ENCODE measurements at places on chromosomes 4 and X. TPM values are rescaled to one million over a fixed set of nuclear protein-coding genes. Genes with fewer than 3 reads are reported as not detected.

FRMPD3 gene
- under 0.01 TPM for total RNA-seq

RHOXF2B gene
- not detected for total RNA-seq

MAGEB10 gene
- not detected for total RNA-seq

COPS4 gene
- total RNA-seq, result 44.4 TPM

PTCHD1 gene
- total RNA-seq, result 0.64 TPM

RAB33A gene
- total RNA-seq, result not detected

RBPJ gene
- 85.5 TPM for total RNA-seq

DNA sequence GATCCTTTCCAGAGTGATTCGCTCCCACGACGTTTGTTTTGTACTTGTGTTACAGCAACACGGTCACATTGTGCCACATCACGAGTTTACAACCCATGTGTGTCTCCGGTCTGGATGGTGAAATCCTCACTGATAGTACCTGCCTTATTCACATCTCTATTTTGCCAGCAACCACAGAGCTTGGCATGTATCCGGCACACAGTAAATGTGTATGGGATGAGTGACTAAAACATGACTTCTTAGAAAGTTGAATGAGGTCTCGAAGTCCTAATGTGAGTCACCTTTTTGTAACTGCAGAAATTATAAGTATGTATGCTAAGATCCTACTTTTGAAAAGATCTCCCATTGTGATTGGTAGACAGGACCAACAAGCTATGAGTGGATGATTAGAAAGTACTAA is 7.5 kb downstream of the STOX2 start:
- H3K4me3 ChIP-seq, result no peak overlapping the region
- no peak for DNase-seq
- no peaks in the 10 kb centered on the region for H3K36me3 ChIP-seq
- no peaks in the 10 kb centered on the region for H3K27me3 ChIP-seq
- H3K27ac ChIP-seq, result no peak overlapping the region

GRCh38 chr4:173367285-173367684 is 3.5 kb upstream of the SAP30 start:
- H3K4me3 ChIP-seq, result no peak overlapping the region
- H3K4me1 ChIP-seq, result peaks cover 16% of the 10 kb centered on the region
- no peaks in the 10 kb centered on the region for H3K27me3 ChIP-seq
- no peaks in the 10 kb centered on the region for H3K36me3 ChIP-seq
- no peak for DNase-seq
- H3K27ac ChIP-seq, result no peak overlapping the region

GRCh38 chr4:139841464-139842195 is 176.0 kb downstream of the MGST2 start:
- H3K36me3 ChIP-seq, result no peaks in the 10 kb centered on the region
- no peak for DNase-seq
- no peak overlapping the region for H3K27ac ChIP-seq
- H3K4me3 ChIP-seq, result no peak overlapping the region
- H3K4me1 ChIP-seq, result peaks cover 17% of the 10 kb centered on the region

DNA sequence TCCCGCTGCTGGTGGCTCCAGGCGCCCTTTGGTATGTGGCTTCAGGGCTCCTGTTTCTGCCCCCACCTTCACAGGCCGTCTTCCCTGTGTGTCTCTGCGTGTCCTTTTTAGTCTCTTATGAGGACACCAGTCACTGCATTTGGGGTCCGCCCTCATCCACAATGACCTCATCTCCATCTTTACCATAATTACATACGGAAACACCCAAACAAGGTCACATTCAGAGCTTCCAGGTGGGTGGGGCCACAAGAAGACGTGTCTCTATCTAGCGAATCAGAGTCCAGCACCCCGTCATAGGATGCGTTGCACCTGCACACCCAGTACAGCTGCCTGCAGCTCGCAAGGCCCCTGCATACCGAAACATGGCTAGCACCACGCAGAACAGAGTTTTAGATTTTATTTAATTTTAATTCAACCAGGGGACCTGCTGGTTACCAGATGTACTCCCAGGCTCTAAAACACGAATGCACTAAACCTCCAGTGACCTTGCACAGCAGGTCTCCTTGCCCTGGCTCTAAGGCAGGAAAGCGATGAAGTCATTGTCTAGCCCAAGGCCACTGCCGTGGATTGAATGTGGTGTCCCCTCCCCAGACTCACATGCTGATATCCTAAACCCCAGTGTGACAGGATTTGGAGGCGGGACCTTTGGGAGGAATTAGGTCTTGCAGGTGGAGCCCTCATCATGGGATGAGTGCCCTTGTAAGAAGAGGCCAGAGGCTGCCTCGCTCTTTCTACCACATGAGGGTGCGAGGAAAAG is 30.3 kb downstream of the ABLIM2 start:
- H3K36me3 ChIP-seq, result no peaks in the 10 kb centered on the region
- H3K4me3 ChIP-seq, result no peak overlapping the region
- no peaks in the 10 kb centered on the region for H3K27me3 ChIP-seq

- no peak for DNase-seq
- H3K4me1 ChIP-seq, result no peaks in the 10 kb centered on the region
- no peak overlapping the region for H3K4me3 ChIP-seq
- no peaks in the 10 kb centered on the region for H3K27me3 ChIP-seq
Measured at GRCh38 chrX:150941580-150941979, 41.6 kb upstream of the HMGB3 start.

- H3K4me1 ChIP-seq, result no peaks in the 10 kb centered on the region
- no peak overlapping the region for H3K27ac ChIP-seq
- DNase-seq, result no peak
- H3K36me3 ChIP-seq, result no peaks in the 10 kb centered on the region
- H3K4me3 ChIP-seq, result no peak overlapping the region
Measured at GRCh38 chr4:110733901-110734300, 111.0 kb upstream of the PITX2 start.

GRCh38 chr4:71406459-71406963 is 67.7 kb downstream of the SLC4A4 start:
- H3K4me3 ChIP-seq, result no peak overlapping the region
- H3K4me1 ChIP-seq, result no peaks in the 10 kb centered on the region
- no peaks in the 10 kb centered on the region for H3K36me3 ChIP-seq
- no peak for DNase-seq
- H3K27me3 ChIP-seq, result no peaks in the 10 kb centered on the region

DNA sequence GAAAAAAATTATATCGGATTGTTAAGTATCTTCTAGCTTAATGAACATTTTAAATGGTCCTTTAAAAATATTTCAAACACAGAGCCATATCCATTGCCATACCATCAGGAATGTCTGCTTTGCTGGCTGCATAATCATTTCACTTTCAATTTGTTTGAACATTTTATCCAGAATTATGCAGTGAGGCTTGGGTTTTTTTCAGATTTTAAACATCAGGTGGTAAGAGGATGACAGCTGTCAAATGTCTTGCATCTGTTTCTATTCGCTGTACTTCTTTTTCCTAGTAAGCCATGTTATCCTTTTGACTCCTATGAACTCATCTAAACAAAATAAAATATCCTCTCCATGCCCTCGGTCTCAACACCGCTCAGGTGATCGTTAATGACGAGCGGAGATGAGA is 802 bp downstream of the RFC1 start:
- no peaks in the 10 kb centered on the region for H3K27me3 ChIP-seq
- H3K27ac ChIP-seq, result peak overlapping the region; percentile 86
- H3K4me3 ChIP-seq, result peak overlapping the region; percentile 96
- H3K4me1 ChIP-seq, result peaks cover 29% of the 10 kb centered on the region

DNA sequence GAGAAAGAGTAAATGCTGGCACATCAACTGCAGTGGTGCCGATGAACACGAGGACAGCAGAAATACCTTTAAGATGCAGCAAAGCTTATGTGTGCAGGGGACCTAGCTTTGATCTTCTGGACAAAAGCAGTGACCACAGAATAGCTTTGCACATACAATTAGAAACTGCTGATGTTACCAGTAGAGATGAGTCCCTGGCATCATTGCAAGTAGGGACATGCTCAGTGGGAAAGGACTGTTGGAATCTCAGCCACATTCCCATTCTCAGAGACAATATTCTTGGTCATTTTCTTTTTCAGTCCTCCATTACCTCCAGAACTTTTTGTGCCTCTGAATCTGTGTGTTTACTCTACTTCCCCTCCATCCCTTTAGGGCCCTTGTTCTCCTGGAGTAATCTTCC is 16.9 kb upstream of the PDLIM3 start:
- H3K36me3 ChIP-seq, result no peaks in the 10 kb centered on the region
- H3K27ac ChIP-seq, result no peak overlapping the region
- no peak overlapping the region for H3K4me3 ChIP-seq
- no peaks in the 10 kb centered on the region for H3K4me1 ChIP-seq
- no peaks in the 10 kb centered on the region for H3K27me3 ChIP-seq

- H3K27me3 ChIP-seq, result no peaks in the 10 kb centered on the region
- H3K4me1 ChIP-seq, result no peaks in the 10 kb centered on the region
- no peaks in the 10 kb centered on the region for H3K36me3 ChIP-seq
- H3K27ac ChIP-seq, result no peak overlapping the region
Measured at GRCh38 chrX:129040124-129040523, 483.2 kb downstream of the SMARCA1 start.

DNA sequence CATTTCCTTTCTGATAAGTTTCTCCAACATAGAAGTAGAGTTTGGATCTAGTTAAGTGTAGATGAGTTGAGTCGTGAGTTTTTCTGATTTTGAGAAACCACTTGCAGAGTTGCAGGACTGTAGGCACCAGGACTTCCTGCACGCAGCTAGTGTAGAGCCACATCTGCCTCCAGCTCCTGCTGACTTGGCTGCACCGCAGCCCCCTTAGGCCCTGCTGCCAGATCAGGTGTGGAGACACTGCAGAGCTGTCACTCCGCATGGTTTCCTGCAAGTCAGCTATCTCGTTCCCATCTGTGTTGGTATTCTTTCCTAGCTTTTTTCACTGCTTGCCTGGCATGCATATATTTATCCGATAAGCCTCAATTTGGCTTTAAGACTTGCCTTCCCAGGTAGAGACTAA is 48.9 kb downstream of the PCDH7 start:
- H3K27ac ChIP-seq, result no peak overlapping the region
- no peaks in the 10 kb centered on the region for H3K27me3 ChIP-seq
- no peak overlapping the region for H3K4me3 ChIP-seq
- H3K4me1 ChIP-seq, result no peaks in the 10 kb centered on the region
- no peaks in the 10 kb centered on the region for H3K36me3 ChIP-seq
- no peak for DNase-seq

DNA sequence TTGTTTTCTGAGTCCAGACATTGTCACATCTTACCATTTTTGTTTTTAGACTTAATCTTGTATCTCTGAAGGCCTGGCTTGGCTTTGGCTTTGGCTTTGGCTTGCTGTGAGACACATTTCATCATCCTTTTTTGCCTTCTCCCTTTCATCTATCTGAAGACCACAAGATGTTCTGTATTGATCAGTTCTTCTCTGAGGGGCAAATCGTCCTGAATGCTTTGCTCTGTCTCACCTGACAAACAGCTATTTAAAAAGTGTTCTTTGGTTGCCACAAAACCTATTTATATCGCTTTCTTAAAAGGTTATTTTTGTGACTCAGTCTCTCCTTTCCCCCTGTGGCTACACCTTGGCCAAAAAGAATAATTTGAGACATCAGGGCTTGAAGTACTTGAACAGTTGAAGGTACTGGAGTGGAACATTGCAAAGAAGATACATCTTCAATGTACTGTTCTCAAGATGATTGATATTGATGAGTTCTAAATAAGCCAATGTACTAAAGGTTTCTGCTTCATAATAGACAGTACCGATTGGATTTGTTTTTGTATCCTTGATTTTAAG is 80.7 kb downstream of the ALG13 start:
- no peaks in the 10 kb centered on the region for H3K4me1 ChIP-seq
- H3K4me3 ChIP-seq, result no peak overlapping the region
- H3K27ac ChIP-seq, result no peak overlapping the region
- no peaks in the 10 kb centered on the region for H3K27me3 ChIP-seq
- H3K36me3 ChIP-seq, result no peaks in the 10 kb centered on the region

- H3K36me3 ChIP-seq, result no peaks in the 10 kb centered on the region
- no peaks in the 10 kb centered on the region for H3K4me1 ChIP-seq
- no peak overlapping the region for H3K27ac ChIP-seq
- peak; percentile 32 for DNase-seq
- no peaks in the 10 kb centered on the region for H3K27me3 ChIP-seq
- H3K4me3 ChIP-seq, result no peak overlapping the region
Measured at GRCh38 chr4:186826846-186827533, 103.3 kb upstream of the FAT1 start.

DNA sequence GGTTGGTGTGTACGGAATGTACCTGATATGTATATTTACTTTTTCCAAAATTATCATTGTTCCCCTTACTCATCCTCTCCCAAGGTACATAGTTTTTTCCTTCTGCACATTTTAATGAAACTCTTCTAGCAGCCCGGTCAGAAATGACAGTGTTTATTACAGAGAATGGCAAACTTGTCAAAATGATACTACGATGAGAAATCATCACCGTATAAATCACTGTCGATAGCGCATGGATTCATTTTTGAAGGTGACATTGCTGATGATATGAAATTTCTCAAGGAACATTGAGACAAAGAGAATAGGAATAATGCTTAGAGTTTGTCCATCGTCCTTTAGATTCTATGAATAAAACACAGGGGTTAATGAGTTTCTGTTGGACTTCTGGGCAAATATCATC is 30.6 kb downstream of the FAM114A1 start:
- H3K4me1 ChIP-seq, result no peaks in the 10 kb centered on the region
- no peak overlapping the region for H3K4me3 ChIP-seq
- no peak for DNase-seq
- no peak overlapping the region for H3K27ac ChIP-seq

DNA sequence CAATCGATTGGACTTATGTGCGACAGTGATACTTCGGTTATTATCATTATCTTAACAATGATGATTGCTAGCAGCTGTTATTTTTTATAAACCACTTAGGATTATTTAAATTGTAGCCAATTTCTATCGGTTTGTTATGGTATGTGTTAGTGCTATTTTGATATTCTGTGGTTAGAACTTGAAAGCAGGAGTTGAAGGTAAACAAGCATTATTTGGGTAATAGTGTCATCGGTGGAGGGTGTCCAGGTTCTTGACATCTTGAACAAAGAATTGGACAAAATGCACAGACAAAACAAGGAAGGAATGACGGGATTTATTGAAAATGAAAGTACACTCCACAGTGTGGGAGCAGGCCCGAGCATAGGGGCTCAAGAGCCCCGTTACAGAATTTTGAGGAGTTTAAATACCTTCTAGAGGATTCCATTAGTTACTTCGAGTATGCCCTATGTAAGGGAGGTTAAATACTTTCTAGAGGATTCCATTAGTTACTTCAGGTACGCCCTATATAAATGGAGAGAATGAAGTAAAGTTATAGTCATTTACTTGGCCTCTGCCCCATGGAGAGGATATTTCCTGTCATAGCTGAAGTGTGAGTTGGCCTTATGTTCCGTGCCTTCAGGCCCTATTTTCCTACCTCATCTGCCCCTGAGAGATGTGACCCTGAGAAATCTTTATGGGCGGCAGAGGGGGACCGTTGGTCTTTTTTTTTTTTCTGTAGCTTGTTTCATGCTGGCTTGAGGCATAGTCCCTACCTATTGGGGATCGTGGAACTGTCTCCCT is 13.1 kb downstream of the MOB1B start:
- H3K27ac ChIP-seq, result peak overlapping the region; percentile 59
- DNase-seq, result no peak
- no peaks in the 10 kb centered on the region for H3K36me3 ChIP-seq
- no peaks in the 10 kb centered on the region for H3K27me3 ChIP-seq

GRCh38 chrX:26376037-26376708 is 160.2 kb downstream of the MAGEB5 start:
- no peaks in the 10 kb centered on the region for H3K36me3 ChIP-seq
- H3K27me3 ChIP-seq, result no peaks in the 10 kb centered on the region
- no peak overlapping the region for H3K27ac ChIP-seq

GRCh38 chrX:154378059-154378798 is 866 bp upstream of the EMD start:
- peak overlapping the region; percentile 93 for H3K27ac ChIP-seq
- H3K4me1 ChIP-seq, result peaks cover 9% of the 10 kb centered on the region
- H3K27me3 ChIP-seq, result peaks cover 5% of the 10 kb centered on the region
- peak overlapping the region; percentile 55 for H3K4me3 ChIP-seq
- no peak for DNase-seq

All from upper lobe of left lung (tissue), 6 donors.